Effector CD4-positive, alpha-beta T cell (primary cell): ENCODE measurements at places on chromosomes 11 and 22.

- DNase-seq, result no peak
Observed at GRCh38 chr22:45720839-45721378, 49.3 kb downstream of the ATXN10 start.

GRCh38 chr11:13762718-13763117 is 94.2 kb downstream of the FAR1 start:
- no peak for DNase-seq

DNA sequence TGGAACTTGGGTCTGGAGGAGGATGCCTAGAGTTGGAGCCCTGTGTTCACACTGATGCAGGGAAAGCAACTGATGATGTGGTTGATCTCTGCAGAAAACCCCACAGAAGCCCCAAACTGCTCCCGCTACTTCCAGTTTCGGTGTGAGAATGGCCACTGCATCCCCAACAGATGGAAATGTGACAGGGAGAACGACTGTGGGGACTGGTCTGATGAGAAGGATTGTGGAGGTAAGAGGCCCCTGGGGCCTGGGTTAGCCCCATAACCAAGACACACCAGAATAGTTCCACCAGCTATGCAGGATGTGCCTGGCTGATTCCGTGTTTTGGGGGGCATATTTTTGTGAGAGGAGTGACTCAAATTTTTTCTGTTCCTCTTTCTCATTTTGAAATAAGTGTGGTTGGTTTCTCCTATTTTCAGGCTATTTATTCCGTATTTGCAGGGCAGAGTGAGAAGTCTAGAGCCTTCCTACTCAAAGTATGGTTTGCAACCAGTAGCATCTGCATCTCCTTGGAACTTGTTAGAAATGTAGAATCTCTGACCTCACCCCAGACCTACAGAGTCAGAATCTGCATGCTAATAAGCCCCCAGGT is 137.3 kb upstream of the SORL1-AS1 start:
- DNase-seq, result no peak

DNA sequence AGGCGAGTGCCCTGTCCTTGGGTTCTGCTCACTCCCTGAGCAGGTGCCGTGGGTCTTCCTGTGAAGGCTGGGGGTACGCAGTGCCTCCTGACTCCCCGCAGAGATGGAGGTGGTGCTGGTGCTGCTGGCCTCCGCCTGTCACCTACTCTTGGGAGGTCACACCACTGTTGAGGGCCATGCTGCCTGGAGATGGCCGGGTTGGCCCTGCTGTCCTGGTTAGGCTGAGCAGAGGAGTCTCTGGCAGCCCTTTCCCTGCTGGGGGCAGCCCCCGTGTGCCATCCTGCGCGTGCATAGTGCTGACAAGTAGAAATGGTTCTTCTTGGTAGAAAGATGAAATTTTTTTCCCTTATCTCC is 49.6 kb downstream of the MUC6 start:
- no peak for DNase-seq

DNA sequence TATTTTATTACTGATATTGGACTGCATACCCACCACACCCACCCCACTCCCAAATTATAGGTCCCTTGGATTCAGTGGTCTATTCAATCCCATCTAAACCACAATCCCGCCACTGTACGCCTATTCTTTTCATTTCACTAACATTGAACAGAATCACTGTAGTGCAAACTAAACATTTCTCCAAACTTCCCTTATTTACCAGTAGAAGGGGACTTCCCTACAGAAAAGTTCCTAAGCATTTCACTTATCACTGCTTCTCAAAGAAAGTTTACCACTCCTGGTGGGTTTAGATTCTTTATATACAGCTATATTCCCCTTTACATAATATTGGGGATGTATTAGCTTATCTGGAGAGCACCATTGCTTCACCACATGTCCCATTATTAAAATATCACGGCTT is 29.3 kb downstream of the OR8B12 start:
- no peak for DNase-seq

DNA sequence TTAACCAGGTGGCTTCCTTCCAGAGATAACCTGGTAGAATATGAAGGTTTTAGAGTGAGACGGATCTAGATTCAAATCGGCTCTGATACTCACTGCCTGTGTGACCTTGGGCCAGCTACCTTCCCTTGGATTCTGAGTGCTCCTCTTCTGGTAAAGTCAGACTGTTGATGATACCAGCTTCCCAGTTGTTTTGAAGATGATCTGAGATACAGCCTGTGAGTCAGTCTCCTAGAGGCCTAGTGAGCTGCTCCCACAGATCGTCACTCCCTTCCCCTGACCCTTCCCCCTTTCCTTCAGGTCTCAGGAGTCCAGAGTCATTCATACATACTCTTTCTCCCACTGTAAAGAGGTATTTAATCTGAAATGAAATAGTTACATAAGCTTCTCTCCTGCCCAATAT is 207.8 kb downstream of the GRIK4 start:
- DNase-seq, result no peak

GRCh38 chr11:92159931-92160330 is 64.7 kb upstream of the FAT3 start:
- no peak for DNase-seq

- DNase-seq, result no peak
Observed at GRCh38 chr11:96205460-96205809, 137.6 kb downstream of the MAML2 start.

DNA sequence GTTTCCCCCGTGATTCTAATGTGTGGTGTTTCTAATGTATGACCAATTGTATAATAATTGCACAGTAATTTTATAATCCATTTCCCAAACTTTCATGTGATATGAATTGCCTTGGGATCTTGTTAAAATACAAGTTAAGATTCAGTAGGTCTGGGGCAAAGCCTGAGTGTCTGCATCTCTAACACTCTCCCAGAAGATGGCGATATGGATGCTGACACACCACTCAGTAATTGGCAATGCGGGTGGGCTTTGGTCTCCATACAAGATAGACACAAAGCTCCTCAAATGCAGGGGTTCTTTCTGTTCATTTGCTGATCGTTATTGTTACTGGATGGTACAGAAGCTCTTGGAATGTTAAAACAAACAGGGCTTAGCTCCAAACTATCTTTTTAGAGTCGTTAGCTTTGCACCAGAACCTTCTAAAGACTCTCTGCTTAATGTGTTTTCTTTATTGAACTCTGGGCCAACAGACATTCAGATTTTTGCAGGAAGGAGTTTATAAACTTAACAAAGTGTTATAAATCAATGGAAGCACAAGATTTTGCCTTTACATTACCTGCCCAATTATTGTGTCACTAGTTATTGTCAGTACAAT is 45.4 kb upstream of the ANO3 start:
- DNase-seq, result no peak

- no peak for DNase-seq
Observed at GRCh38 chr11:71322861-71323582, 70.6 kb upstream of the SHANK2 start.

DNA sequence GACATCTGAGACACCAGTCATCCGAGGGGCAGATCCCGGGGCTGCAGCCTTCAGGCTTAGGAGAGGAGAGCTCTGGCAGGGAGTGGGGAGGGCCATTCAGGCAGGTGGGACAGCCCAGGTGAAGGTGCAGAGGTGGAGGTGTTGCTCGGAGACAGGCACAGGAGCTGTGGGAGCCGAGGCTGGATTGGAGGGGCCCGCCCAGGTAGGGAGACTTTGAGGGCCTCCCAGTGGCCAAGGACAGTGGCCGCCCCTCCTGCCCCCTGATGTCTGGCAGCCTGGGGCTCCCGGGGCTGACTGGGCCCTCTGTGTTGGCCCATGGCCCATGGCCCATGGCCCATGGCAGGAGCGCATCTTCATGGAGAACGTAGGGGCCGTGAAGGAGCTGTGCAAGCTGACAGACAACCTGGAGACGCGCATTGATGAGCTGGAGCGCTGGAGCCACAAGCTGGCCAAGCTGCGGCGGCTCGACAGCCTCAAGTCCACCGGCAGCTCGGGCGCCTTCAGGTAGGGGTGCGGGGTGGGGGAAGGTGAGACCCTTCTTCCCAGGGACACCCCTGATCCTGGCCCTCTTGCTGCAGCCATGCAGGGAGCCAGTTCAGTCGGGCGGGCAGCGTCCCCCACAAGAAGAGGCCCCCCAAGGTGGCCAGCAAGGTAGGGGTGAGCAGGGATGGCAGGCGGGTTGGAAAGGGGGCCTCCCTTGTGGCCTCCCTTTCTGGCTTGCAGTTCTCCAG is 13.3 kb downstream of the TMEM258 start:
- no peak for DNase-seq

GRCh38 chr22:27409299-27409698 is 392.3 kb downstream of the MN1 start:
- no peak for DNase-seq
